Cardiac septum (tissue), 1 donor: ENCODE measurements at places on chromosomes 6 and 20. TPM values are rescaled to one million over a fixed set of nuclear protein-coding genes. Genes with fewer than 3 reads are reported as not detected.

RALGAPB gene
- total RNA-seq: 27.6 TPM

RUNX2 gene
- total RNA-seq: 3.1 TPM

SMIM29 gene
- 27.1 TPM for total RNA-seq

DNA sequence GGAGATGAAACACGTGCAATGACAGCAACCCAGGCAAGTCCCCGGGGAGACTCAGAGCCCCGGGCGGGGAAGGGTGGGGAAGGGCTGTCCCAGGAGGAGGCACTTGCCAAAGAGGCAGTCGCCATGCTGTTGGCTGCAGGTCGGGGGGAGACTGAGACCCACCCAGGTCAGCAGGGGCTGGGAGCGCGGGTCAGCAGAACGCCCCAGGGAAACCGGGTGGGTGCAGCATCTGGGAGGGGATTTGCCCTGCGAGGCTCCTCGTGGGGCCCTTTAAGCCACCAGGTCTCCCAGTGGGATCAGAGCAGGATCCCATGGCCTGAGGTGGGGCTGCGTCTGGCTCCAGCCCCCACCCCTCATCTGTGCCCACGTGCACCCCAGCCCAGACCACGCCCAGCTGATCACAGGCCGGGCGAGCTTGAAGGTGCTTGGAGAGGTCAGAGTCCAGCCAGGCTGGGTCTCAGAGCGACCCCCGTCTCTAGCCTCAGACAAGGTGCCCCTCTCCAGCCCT lies 65.5 kb downstream of the YTHDF1 start:
- DNase-seq: no peak

GRCh38 chr6:26389349-26389894 lies 6.5 kb downstream of the BTN2A2 start:
- no peak for DNase-seq

MAS1 gene
- total RNA-seq: 0.03 TPM

- DNase-seq: no peak
Measured at GRCh38 chr6:134093007-134093573, 40.7 kb upstream of the SLC2A12 start.

DNA sequence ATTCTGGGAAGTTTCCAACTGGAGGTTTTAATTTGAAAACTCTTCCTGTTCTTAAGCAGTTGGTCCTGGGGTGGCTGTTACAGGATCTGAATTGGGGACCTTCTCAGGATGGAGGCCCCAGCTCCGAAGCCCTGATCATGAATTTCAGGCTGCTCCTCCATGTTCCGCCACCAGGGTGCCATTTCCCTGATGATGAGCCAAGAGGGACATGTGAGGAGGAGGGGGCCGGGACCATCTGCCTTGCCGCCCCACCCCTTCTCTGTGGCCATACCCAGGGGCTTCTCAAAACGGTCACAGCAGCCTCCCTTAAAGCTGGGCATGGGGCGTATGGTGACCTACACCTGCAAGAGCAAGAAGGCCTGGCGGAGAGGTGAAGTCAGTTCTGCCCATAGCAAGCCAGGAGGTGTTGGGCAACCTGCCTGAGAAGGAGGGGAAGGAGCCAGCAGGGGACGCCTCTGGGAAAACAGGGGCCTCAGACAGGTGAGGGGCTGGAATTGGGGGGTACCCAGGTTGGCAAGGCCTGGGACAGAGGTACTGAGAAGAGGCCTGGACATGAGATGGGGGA lies 3.6 kb upstream of the BAK1 start:
- DNase-seq: no peak

XRN2 gene
- total RNA-seq: 33.4 TPM

METTL24 gene
- total RNA-seq: 2.0 TPM

GRCh38 chr6:25122001-25122400 lies 157.2 kb upstream of the CARMIL1 start:
- DNase-seq: no peak

GRCh38 chr6:6348256-6348655 lies 27.8 kb upstream of the F13A1 start:
- DNase-seq: no peak

GRCh38 chr6:22017766-22018165 lies 279.1 kb downstream of the PRL start:
- DNase-seq: no peak

- DNase-seq: no peak
Measured at GRCh38 chr6:36772397-36772796, 66.8 kb downstream of the CPNE5 start.

DNA sequence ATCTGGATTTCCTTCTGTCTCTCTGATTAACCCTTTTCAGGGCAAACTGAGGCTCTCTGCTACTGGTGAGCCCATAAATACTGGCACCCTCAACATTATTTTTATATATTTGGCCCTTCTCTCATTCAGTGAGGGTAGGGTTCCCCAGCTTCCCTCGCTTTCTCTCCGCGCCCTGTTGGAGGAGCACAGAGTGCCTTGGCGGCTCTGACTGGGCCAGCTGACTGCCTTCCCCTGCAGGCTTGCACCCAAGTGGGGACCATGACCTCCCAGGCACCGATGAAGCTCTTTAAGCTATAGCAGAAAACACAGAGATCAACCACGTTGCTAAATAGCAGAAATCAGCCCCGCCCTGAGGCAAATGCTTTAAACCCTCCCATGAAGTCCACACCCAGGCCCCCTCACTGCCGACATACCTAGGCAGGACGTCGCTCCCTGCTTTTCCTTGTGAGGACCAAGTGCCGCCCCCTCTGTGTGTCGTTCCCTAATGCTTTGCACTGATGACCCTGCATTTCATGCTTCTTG lies 105.0 kb downstream of the HUS1B start:
- DNase-seq: no peak

- DNase-seq: no peak
Measured at GRCh38 chr6:127842562-127842961, 58.3 kb downstream of the THEMIS start.

DNA sequence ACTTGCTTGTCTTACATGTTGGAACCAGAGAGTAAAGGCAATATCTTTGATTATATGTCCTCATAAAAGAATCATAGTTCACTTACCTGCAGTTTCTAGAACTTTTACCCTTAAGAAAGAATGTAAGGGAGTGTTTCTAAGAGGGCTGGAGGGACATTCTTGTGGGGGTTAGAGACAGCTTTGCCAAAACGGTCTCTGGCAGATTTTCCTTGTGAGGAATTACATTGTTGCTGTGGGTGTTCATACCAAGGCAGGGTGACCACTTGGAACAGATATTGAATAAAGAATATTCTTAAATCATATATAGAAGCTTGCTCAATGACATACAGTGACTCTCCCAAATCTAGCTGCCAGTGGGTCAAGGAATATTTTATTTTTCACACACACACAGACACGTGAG lies 517.6 kb upstream of the SOX4 start:
- DNase-seq: no peak

GLP1R gene
- 0.08 TPM for total RNA-seq

FIG4 gene
- total RNA-seq: 9.4 TPM

SIRPD gene
- total RNA-seq: not detected
